GM04503 (cell line): ENCODE measurements at places on chromosomes 5 and 9.

GRCh38 chr9:131585375-131585774, 40.1 kb downstream of the PRRT1B start:
- DNase-seq = no peak

DNA sequence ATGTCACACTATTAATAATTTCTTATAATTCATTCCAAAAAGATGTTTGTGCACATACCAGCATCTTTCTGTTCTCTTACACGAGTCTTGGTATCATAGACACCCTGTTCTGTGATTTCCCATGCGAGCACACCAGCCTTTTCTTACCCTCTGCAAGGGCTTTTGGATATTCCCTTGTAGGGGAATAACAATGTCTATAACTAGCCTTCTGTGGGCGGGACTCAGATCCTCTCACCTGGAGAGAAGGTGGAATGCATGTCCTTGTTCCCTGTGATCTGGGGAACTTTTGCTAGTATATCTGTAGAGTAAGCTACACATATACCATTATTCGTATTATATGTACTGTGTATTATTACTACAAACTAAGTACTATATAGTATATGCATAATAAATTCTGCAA, 44.8 kb downstream of the EHMT1 start:
- DNase-seq = no peak

DNA sequence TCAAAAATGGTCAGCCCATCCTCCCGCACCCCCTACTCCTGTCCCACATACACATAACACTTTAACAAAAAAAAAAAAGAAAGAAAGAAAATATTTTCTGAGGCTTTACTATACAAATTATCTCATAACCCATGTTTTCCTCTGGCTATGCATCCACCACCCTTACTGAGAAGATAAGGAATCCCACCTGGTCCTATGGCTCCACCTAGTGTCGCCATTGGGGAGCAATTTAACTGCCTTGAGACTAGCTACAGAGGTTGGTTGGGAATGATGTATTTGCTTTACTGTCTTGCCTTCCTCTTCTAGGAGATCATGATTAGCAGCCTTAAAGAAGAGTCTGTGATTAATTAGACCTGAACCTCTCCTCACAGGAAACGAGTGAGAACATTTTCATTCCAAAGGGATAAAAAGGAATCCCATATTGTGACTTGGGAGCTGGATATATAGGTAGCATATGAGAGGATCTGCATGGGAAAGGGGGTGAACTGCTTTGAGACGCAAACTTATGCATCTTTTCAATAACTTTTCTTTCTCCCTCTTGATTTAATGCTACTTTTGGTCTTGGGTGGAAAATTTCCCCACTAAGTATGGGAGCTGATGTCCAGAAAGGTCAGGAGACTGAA, 77.7 kb upstream of the SELENOP start:
- DNase-seq = peak; percentile 24

DNA sequence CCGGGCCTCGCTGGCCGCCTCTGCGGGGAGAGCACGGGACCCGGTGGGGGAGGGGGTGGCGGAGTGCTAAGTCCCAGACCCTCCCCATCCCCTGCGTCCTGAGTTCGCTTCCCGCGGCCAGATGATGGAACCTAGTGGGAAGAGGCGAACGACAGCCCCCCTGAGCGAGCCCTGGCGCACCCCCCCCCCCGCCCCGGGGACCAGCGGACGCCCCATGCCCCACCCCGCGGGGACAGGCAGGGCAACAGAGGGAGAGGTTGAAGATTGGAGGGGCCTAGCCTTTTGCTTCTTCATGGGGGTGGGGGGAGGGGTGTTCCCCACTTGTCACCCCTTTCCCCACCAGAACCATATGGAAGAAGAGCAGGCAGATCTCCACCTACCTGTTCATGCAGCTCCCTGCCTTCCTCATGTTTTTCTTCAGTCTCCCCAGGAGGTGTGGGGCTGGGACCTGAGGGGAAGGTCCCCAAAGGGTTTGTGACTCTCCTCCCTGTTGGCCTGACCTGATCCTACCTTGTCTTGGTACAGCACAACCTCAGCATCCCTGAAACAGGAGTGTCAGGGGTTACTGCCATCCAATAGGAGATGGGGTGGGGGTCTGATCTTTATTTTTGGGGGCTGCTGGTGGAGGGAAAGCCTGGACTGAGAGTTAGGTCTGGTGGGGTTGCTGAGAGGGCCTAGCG, 485 bp downstream of the FAM53C start:
- no peak for DNase-seq

DNA sequence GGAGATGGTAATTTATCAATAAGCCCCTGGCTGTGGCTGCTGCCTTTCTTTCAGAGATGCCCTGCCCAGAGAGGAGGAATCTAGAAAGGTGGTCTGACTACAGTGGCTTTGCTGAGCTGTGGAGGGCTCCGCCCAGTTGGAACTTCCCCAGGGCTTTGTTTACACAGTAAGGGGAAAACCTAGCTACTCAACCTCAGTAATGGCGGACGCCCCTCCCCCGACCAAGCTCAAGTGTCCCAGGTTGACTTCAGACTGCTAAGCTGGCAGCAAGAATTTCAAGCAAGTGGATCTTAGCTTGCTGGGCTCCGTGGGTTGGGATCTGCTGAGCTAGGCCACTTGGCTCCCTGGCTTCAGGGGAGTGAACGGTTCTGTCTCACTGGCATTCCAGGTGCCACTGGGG, 865.4 kb upstream of the ACO1 start:
- DNase-seq = no peak

DNA sequence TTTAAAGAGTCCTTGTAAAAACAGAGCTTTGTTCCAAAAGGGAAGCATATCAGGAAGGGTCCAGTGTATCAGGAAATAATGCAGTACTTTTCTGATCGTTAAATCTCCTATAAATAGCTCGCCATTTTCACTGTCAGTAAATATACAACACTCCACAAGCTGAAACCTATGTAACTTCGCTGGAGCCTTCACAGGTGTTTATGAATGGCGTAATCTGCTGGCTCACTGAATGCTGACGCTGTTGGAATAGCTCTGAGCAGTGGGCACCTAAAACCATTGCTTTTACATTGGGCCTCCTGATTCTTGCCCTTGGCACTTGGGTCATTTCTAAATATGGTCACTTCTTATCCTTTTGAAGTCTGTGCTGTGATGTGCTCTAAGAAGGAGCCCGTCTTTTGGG, 4.3 kb downstream of the SHC3 start:
- no peak for DNase-seq
